Stimulated activated CD8-positive, alpha-beta memory T cell treated with anti-CD3 and anti-CD28 coated beads, Interleukin-4, amount 100 ng/mL, for 48 hours (primary cell): ENCODE measurements at places on chromosomes 5 and 9.
A peak's percentile ranks its signal among the peaks of the same experiment; 100 is the strongest.

DNA sequence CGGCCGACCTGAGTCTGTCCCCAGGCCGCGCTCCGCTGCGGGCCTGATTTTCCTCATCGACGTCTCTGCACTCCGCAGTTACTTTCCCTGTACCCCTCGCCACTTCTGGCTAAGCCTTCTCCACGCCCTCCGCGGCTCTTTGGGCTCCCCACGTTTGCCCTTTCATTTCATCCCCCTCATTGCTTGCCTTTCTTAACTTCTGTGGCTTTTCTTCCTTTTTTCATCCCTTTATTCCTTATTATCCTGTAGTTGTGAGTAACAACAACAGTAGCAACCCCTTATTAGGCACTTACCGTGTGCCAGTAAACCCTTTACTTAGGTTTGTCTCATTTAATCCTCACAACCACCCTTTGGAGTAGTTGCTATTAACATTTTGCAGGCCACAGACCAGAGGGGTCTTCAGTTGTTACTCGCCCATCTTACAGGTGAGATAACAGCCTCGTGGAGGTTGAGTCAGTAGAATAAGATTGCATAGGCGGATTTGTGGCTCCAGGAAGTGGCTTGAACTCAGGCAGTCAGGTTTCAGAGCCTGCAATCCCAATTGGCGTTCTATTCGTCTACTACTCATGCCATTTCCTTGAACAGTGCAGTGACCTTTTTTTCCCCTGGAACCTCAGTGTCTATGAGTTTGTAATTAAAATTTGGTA, 724 bp downstream of the TCERG1 start:
- DNase-seq: peak; percentile 55

DNA sequence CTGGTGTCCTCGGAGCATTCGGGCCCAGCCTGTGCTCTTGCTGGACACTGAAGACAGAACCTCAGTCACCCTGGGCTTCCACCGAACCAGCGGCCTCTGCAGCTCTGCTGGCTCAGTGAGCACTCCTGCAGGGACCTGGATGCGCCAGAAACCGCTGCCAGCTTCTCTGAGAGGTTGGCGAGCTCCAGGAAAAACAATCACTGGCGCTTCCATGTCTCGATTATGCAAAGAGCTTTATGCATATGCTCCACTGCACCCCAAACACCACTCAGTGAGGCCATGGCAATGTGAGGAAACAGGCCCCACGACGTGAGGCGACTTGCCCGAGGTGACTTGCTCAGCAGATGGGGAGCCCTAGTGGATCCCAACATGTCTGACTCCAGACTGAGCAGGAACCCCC, 11.0 kb downstream of the PRDM12 start:
- DNase-seq: no peak

DNA sequence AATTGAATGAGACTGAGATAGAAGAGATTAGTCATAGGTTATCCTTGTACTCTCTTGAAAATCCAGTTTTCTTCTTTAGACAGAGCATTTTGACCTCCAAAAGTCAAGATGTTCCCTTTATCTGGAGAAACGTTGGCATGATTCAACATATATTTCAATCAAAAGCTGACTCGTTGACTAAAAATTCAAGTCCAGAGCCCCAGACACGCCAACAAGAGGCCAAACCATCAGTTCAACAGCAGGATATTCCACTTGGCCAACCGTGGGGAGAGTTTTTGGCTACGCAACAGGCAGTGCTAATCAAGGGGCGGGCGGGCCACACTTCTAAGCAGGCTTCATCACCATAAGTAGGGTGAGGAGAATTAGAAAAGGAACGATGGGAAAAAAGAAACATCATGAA, 119.1 kb downstream of the SLIT3 start:
- no peak for DNase-seq

- DNase-seq: no peak
These were observed 43.1 kb upstream of the CKMT2 start for GRCh38 chr5:81189875-81190498.

GRCh38 chr9:71609448-71609830, 158.9 kb downstream of the CEMIP2 start:
- DNase-seq: no peak

- DNase-seq: no peak
These were observed 7.2 kb downstream of the STARD4 start for GRCh38 chr5:111505096-111505495.

- DNase-seq: no peak
These were observed 162.2 kb downstream of the OXCT1 start for GRCh38 chr5:41707853-41708603.

DNA sequence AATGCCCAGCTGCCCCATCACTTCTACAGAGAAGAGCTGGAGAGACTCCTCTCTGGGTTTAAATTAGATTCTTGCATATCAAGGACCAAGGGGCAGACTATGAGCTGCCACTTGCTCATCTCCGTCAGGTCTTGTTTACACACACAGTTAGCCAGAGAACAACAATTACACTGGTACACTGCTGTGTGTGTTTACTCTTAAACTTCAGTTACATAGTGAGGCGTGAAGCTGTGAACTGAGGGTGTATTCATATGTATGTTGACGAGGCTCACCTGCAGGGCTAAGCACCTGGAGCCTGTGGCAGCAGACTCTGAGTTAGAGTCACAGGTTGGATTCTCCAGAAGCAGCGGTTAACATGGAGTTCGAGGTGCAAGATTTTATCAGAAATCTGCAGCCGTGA, 155.4 kb upstream of the ANKH start:
- DNase-seq: no peak

DNA sequence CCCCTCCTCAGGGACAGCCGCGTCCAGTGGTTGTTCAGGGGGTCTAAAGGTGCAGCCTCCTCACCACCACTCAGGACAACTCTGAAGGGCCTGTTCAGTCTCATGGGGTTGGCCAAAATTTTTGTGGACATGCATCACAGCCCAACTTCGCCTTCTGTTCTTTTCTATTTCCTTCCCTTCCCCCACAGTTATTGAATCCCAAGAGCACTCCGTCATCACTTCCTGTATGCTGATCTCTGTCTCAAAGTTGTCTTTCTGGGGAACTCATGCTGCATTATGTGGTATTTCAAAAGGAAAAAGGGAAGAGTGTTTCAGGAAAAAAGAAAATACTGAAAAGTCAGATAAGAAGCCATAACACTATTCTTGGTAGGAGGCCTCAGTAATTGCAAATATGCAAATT, 355.4 kb downstream of the CAAP1 start:
- DNase-seq: no peak

- peak; percentile 53 for DNase-seq
These were observed 423.8 kb downstream of the SPOCK1 start for GRCh38 chr5:137075163-137075970.
